ENCODE measurements at places on chromosomes 6 and 20.

DNA sequence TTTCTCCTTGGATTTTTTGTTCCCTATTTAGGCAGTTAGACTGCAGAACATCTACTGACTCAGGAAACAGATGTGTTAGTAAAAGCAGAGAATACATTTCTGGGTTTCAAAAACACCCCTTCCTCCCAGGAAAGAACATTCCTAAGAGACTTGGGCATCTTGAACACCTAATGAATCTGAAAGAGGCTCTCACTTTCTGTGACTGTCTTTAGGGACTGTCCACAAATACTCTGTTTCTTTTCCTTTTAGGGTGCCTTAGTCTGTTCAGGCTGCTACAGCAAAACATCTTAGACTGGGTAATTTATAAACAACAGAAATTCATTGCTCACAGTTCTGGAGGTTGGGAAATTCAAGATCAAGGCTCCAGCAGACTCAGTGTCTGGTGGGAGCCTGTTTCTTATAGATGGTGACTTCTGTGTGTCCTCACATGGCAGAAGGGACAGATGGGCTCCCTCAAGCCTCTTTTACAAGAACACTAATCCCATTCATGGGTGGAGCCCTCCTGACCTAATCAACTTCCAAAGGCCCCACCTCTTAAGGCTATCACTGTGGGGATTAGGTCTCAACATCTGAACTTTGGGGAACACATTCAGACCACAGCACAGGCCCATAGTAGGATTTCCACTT, 19.4 kb upstream of the CCN5 start:
- DNase-seq, result no peak

GRCh38 chr6:146027586-146028251, 1.1 kb upstream of the GRM1 start:
- DNase-seq, result no peak

DNA sequence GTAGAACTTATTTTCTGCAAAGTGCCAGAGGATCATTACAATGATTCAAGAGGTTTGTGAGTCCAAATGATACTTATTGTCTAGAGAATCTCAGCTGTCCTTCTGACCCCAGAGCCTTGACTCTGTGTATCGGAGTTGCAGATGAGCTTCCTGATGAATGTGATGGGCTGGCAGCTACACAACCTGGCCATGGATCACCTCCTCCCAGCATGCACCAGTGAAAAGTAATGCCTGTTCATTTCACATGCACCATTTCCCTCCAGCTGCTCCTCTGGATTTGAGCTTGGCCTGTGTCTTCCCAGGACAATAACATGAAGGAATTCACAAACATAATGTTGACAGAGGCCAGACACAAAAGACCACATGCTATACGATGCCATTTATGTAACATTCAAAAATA, 30.0 kb downstream of the SNHG17 start:
- no peak for DNase-seq

- no peak for DNase-seq
Measured at GRCh38 chr20:50356962-50357782, 153.0 kb upstream of the PTPN1 start.

GRCh38 chr6:162683135-162683534, 44.4 kb downstream of the PRKN start:
- DNase-seq, result no peak

DNA sequence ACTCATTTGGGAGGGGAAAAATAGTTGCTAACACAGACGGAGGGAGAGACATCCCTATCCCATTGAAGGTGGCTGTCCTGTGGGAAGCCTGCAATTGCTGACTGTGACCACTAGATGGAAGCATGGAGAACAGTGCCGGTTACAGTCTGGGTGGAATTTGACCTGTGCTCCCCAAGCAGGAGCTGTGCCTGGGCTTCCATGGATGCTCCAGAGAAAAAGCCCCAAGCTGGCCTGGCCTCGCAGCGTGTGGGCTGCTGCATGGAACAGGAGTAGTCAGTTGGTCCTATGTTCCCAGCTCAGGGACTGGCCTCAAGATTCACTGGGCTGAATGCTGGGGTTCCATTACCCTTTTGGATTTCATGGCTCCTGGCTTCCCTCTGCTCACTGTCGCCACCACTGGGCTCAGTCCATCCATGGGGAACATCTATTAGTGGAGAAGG, 116.3 kb upstream of the CHD6 start:
- no peak for DNase-seq

- no peak for DNase-seq
Measured at GRCh38 chr20:35939264-35939663, 15.0 kb downstream of the SCAND1 start.

- DNase-seq, result peak; percentile 10
Measured at GRCh38 chr6:73585566-73586415, 65.0 kb upstream of the EEF1A1 start.

Measured in stimulated activated CD8-positive, alpha-beta memory T cell treated with anti-CD3 and anti-CD28 coated beads, Interleukin-7, amount 100 ng/mL, for 1 hour (primary cell).